ENCODE measurements at places on chromosomes 5 and 9.

DNA sequence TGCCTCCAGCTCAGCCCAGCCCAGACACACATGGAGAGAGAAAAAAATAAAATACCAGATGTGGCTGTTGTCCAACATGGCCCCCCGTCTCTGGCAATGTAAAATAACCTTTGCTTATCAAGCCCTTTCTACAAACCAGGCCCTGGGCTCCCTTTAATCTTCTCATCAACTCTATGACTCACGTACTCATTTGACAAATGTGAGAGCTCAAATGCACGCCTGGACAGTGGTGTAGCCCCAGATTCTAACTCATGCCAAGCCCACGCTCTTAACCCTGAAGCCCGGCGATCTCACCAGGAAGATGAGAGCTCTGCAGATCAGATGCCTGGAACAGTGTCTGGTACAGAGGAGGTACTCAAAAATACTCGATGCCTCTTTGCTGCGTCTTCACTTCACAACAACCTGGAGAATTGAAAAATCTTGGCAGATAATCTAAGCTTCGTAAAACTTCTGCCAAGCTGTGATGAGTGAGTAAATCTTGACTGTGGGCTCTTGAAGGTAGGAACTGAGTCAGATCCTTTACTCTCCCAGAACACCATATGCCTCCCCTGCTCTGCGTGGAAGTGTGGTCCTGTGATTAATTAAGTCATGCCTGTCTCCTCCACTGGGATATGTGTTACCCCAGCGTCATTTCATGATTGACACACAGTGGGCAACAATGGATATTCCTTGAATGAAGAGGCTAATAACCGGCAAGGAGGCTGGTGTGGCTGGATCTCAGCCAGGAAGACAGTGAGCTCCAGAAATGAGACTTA is 102.0 kb upstream of the FSTL4 start:
- DNase-seq = no peak

GRCh38 chr5:56211298-56211865 is 21.7 kb downstream of the ANKRD55 start:
- DNase-seq = no peak

DNA sequence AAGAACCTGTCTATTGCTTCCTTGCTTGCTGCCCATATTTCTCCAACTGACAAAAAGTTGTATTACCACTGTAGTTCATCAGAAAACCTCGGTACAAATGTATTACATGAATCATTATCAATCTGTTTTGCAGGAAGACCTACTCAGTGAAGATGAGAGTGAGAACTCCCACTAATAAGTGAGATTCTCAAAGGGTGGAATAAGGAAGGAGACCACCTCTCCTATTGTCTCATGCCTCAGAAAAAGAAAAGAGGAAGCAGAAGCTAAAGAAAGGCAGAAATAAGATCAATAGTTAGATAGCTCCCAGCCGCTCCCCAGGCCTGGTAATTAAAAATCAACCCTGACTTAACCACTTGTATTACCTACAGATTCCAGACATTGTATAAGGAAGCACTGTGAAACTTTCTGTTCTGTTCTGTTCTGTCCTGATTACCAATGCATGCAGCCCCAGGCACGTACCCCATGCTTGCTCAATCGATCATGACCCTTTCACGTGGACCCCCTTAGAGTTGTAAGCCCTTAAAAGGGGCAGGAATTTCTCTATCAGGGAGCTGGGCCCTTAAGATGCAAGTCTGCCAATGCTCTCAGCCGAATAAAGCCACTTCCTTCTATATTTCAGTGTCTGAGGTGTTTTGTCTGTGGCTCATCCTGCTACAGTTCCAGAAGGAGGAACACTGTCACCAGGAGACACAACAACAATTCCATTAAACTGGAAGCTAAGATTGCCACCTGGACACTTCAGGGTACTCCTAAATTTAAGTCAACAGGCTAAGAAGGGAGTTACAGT is 152.5 kb upstream of the COX7C start:
- no peak for DNase-seq

DNA sequence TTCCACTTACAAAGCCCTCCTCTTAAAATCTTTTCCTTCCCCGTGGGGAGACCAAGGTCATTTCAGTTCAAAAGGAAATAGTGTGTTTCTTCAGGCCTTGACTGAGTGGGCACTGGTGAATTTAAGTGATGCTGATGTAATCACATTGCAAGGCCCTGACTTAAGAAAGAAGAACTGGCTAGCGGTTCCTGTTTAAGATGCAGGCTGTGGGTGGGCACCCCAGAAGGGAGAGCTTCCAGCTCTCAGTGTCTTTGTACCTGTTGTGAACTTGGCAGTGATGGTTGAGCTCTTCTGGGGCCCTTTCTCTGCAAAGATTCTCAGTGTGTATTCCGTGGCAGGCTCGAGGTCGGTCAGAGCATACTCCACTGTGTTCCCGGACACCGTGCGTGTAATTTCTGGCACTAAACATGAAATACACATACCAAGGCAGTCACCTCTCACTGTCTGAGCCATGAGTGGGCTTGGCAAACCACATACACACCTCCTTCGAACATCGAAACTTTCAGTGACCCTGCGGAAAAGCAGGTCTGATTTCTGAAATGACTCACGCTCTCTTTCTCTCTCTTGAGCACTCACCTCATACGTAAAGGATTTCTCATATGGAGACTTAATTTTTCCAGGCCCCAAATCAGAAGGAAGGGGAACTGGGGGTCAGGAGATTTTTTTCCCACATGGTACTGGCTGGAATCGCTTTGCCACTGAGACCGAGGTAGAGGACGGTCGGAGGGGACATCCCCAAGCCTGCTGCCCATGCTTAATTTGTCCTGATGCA is 81.9 kb downstream of the TNC start:
- peak; percentile 19 for DNase-seq

- DNase-seq = no peak
Observed at GRCh38 chr5:37619353-37619752, 220.5 kb downstream of the GDNF start.

DNA sequence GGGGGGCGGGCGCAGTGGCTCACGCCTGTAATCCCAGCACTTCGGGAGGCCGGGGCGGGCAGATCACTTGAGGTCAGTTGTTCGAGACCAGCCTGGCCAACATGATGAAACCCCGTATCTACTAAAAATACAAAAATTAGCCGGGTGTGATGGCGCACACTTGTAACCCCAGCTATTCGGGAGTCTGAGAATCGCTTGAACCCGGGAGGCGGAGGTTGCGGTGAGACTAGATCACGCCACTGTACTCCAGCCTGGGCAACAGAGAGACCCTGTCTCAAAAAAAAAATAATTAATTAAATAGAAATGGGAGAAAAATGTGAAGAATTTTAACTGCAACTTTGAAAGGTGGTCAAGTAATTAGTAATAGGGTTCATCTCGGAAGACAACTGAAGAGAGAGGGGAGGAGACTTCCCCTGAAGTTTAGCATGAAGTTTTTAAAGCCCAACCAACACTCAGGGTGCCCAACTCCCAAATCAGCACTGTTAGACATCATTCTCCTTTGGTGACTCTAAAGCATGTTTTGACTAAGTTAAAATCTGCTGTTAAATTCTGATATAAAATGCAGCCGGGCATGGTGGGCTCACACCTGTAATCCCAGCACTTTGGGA is 1.4 kb upstream of the CSNK1A1 start:
- no peak for DNase-seq
